ENCODE measurements at places on chromosomes 5 and 9. TPM values are rescaled to one million over a fixed set of nuclear protein-coding genes. Genes with fewer than 3 reads are reported as not detected.

POLR3G gene
- total RNA-seq: 15.6 TPM

SLC25A25 gene
- 17.9 TPM for total RNA-seq

PCDHGB4 gene
- total RNA-seq: 16.4 TPM

NPR2 gene
- 5.2 TPM for total RNA-seq

FCN2 gene
- not detected for total RNA-seq

DNA sequence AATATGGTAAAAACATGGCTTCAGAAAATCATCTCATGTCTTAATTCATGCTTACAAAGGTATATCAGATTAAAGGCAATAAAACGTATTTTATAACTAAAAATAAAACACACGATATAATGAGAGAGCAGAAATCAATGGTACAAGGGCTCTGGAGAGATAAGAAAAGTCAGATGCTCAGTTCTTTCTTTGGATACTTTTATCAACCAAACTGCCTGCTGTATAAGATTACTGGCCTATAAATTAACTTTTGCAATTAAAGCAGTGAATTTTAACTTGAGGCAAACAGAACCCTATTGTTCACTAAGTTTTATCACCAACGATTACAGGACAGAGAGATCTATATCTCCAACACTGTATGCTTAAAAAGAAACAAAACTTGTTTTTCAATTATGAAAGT is 42.1 kb upstream of the HNRNPA0 start:
- no peak overlapping the region for H3K4me3 ChIP-seq
- H3K36me3 ChIP-seq: no peaks in the 10 kb centered on the region
- no peak for DNase-seq
- H3K4me1 ChIP-seq: no peaks in the 10 kb centered on the region

- H3K27ac ChIP-seq: no peak overlapping the region
- H3K4me1 ChIP-seq: no peaks in the 10 kb centered on the region
- no peak overlapping the region for H3K4me3 ChIP-seq
- DNase-seq: no peak
- no peaks in the 10 kb centered on the region for H3K27me3 ChIP-seq
These were observed 292.0 kb upstream of the SMC2 start for GRCh38 chr9:103802068-103802467.

DNA sequence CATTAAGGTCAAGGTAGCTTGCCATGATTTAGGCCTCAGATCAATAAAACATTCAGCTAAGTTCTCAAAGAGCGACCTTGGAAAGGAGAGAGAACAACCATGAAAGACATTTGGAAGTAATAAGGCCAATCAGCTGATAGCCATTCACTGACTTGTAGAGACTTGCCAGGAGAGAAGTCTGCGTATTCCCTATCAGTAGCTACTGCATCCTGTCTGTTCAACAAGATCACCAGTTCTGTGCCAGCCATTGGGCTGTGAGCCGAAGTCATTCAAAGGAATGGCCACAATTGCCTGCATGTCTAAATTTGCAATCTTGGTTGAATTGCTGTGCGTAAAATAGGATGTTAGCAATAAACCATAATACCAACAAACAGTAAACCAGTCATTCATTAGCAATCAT is 219.8 kb downstream of the FBXL7 start:
- DNase-seq: no peak
- H3K4me1 ChIP-seq: peaks cover 4% of the 10 kb centered on the region
- no peak overlapping the region for H3K27ac ChIP-seq
- no peaks in the 10 kb centered on the region for H3K36me3 ChIP-seq
- H3K4me3 ChIP-seq: no peak overlapping the region
- no peaks in the 10 kb centered on the region for H3K27me3 ChIP-seq

DNA sequence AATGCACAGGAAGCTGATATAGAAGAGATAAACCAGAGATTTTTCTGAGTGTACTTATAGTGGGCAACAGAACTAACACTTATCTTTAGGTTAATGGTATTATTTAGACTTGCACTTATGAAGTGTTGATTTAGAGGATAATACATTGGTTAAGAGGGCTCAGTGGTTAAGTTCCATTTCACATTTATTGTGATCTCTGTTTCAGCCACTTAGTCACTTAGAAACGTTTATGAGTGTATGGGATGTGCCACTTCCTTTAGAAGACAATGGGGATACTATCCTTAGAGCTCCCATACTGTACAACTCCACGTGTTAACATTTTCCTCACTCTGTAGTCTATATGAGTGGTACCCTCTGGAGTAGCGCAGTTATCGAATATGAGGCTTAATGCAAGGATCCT is 57.5 kb downstream of the PIP5K1B start:
- DNase-seq: no peak
- H3K36me3 ChIP-seq: no peaks in the 10 kb centered on the region
- H3K27me3 ChIP-seq: no peaks in the 10 kb centered on the region
- no peak overlapping the region for H3K27ac ChIP-seq
- H3K4me1 ChIP-seq: no peaks in the 10 kb centered on the region

All from IMR-90 (cell line).